EH (cell line): ENCODE measurements at places on chromosomes 1 and 21.

GRCh38 chr1:179823693-179824092 lies 53.9 kb downstream of the TOR1AIP2 start:
- no peak for DNase-seq

- DNase-seq = peak; percentile 66
Measured at GRCh38 chr1:53294567-53294966, 33.3 kb downstream of the LRP8 start.

DNA sequence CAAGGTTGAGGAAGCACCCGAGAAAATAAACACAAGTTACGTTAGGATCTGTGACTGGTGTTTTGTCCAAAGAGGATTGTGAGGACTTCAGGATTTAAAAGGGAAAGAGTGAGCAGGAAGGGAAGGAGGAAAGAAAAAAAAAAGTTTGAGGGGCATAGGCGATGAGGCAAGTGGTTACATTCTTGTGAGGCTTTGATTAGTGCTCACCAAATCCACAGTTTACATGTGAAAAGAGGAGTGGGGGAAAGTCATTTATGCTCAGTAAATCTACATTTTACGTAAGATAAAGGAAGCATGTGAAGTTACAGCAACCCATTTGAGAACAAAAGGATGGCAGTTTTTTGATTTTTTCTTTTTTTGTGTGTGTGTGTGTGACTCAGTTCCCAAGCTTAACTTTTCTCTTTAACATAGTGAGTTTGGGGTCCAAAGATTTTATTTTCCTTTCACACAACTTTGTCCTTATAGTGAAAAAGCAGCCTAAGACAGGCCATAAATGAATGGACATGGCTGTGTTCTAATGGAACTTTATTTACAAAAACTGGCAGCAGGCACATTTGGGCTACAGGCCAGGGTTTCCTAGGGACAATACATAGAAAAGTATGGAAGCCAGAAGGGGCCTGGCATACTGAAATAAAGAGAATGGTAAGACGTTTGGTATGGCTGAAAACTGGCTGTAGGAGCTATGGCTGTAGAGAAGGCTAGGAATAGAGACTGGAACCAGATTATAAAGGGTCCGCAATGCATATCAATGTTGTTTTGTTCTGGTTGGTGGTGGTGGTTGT lies 121.7 kb downstream of the FGGY start:
- DNase-seq = peak; percentile 26

DNA sequence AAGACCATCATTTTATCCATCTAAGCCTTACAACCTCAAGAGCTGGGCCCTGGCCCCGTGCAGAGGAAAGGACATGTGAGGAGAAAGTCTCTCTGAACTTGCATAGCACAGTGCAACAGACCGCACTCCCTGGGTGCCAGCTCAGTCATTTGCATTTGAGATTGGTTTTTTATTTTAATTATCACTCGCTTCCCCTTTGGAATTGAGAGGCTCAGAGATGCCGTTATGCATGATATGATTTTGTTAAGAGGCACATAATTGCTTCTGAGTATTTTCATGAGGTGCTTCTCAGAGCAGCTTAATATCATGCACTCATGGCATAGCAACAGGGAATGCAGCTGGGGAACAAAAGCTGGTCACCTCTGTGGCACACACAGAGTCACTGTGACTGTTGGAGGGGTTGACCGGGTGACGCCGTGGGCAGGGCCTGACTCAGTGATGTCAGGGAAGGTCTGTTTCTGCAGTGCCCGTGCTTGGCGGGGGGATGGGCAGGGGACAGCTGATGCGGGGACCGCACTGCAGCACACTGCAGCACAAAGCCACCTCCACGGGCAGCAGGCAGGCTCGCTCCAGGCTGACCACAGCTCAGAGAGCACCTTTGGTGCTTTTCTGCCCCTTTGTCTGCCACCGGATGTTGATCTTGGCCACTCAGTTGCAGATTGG lies 43.2 kb upstream of the VAMP3 start:
- no peak for DNase-seq

DNA sequence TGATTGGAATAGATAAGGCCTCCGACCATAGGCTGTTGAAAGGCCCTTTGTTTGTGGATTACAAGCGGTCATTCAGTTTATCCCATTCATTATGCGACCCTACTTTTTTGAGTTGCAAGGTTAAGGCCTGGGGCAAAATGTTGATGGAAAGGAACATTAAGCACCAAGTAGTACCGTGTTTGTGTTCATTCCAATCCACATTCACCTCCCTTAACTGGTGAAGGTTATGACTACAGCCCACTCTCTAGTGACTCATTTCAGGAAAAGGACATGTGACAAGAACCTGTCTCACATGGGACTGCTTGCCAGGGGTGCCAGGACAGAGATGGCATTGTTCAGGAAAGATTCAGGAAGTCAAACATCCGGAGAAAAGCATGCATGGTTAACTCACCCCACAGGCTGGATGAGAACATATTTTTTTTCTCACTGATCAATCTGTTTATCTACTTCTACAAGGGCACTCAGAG lies 81.6 kb downstream of the CD58 start:
- no peak for DNase-seq

DNA sequence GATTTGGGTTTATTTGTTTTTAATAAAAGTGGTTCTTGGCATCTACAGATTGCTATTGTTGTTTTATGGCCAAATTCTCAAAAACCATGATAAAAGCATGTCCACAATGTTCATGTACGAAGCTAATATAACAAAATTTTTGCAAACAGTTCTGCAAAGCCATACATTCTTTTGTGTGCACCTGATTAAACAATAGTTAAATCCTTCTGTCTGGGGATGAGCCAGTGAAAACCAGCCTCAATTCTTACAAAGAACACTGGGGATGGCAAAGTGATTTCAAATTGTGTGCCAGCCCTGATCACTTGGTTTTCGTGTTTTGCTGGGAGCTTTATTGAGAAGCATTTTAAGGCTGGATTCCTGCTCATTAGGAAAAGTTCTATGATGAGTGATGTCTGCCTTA lies 149.1 kb upstream of the MAGI3 start:
- no peak for DNase-seq
